ENCODE measurements at places on chromosomes 5 and 9.

DNA sequence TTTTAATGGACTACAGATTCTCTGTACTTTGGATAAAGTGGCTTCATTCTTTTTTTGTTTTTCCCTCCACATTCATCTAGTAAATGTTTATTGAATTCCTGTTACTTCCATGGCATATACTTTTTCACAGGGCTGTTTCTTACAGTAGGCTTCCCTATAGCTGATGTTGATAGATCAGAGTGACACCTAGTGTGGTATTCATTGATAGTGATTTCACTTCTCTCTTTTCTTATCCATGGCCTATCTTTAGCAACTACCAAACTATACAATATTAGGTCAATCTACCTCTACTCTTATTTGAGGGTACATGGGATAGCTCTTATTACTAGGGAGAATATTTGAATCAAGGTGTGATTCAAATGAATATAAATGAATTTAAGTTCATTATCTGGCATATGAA lies 35.8 kb downstream of the FSD1L start:
- no peak for DNase-seq

DNA sequence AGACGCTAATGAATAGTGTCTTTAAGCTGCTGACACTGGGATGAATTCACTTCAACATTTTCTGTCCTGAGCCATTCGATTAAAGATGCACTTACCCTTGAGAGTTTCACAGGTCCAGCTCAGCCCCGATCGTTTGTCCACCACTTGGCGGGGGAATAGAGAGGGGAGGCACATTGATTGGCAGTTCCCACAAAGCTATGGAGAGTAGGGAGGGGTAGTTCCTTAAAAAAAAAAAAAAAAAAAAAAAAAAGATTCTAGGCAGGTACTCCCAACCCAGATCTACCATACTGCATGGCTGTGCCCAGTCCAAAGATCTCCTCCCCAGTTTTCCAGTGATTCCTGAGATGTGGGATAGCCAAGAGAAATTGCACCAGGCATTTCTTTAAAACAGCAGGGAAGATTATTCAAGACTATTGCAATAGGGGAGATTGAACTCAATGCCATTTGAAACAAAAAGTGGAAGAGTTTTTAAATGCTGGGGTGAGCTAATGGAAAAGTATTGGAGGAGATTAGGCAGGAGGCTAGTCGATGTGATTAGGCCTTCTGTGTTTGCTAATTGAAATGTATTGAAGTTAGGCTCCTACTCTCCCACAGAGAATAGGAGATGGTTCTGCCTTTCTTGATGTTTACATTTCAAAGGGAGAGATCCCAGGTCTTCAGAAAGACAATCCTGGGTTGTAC lies 2217.4 kb upstream of the WWC1 start:
- DNase-seq: no peak

DNA sequence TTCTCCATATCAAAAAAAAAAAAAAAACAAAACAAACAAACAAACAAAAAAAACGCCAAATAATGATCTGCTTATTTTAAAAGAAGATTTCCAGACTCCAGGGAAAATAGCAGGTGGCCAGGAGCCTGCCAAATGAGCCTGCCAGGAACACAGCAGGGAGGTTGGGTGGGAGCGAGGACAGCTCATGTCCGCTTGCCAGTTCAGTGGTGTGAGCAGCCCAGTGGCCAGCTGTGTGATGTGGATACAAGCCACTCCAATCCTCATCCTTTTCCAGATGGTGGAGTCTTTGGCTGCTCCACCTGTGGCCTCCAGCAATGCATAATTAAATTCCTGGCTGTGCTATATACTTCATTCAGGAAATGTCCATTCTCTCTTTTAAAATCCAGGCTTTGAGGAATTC lies 1025.1 kb upstream of the C9orf72 start:
- DNase-seq: no peak

DNA sequence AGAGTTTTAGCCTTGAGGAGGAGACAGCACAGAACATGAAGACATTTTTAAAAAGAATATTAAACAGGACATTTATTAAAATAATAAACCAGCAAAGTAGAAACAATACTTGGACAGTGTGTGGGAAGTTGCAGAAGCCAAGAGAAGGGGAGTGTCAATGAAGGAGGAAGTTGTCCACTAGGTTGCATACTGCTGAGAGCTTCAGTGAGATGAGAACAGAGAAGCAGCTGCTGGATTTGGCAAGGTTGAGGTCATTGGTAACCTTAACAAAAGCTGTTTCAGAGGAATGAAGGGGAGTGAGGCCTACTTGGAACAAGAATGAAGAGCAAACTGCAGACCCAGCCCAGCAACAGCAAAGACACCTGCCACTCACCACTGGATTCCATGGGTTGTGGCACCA lies 11.4 kb downstream of the BHMT start:
- no peak for DNase-seq

GRCh38 chr9:93326056-93326455 lies 125.4 kb upstream of the FAM120A start:
- no peak for DNase-seq

DNA sequence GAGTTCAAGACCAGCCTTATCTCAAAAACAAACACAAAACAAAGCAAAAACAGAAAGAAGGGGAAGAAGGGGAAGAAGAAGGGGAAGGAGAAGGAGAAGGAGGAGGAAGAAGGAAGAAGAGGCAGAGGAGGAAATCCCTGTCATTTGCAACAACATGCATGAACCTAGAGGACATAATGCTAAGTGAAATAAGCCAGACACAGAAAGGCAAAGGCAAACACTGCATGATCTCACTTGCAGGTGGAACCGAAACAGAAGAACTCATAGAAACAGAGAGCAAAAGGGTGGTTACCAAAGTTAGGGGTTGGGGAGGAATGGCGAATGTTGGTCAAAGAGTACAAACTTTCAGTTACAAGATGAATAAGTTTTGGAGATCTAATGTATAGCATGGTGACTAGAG lies 135.4 kb downstream of the UGCG start:
- no peak for DNase-seq

GRCh38 chr5:171857489-171857876 lies 71.9 kb downstream of the SMIM23 start:
- no peak for DNase-seq

DNA sequence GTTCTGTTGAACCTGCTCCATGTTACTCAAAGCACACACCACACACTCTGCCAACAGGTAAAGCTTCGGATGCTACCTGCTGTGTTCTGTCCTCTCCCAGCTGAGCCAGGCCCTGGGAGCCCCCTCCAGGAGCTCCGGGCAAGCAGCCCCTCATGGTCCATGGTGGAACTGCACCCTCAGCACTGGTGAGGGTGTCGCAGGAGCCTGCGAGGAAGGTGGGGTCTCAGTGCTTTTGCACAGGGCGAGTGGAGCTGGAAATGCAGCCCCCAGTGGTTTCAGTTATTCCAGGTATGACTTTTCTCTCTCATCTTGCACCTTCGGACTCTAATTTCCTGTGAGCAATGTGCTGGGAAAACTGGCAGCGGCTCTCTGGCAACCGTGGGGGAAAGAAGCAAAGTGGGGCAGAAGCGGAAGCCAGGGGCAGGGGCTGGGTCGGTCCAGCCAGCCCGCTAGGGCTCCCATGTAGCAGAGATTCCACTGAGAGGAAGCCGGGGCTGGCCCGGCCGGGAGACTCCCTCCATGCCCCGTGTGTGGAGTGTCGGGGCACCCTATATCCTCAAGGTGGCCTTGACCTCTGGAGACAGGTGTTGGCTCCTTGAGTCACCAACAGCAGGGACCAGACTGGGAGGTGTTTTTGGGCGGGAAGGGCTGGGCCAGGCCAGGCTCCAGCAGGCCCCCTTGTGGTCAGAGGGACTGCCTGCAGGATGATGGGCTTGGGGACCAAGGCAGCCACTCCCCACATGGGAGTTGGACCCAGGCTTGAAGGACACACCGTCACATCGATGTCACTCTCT lies 75.6 kb upstream of the PRSS3 start:
- peak; percentile 68 for DNase-seq

- no peak for DNase-seq
Measured at GRCh38 chr9:20472342-20473045, 149.8 kb downstream of the MLLT3 start.

DNA sequence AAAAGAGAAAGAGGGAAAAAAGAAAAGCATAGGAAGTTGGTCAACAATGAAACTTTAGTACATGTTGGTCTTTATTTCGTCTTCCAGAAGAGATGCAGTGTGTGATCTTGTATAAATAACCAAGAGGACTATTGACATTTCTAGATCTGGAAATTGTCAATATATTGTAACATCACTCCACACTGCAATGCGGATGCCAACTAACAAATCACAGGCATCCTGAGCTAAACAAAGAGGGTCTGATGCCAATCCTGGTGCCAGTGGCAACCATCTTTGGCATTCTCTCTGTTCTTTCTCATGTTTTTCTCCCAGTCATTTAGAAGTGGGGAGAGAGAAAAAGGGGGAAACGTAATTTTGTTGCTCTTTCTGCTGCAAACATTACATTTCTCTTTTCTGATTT lies 9.7 kb downstream of the NFIB start:
- DNase-seq: no peak

DNA sequence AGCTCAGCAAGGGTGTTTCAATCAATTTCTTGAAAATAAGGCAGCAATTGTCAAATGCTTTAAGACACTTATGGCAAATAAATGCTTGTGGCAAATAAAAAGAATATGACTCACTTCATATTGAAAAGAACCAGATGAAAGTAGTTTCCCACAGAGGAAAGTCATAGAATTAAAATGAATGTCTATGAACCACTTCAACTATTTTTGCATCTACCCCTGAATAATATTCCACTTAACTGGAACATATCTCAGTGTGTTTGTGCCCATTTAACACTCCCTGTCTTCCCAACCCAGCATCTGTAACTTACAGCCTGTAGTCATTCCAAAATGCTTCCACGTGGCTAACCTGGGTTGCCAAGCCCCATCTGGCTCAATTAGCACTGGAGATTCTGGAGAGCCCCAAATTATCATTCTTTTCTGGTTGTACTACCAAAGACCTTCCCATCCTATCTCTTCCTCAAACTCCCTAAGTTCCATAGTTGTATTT lies 84.7 kb downstream of the FEM1C start:
- no peak for DNase-seq

DNA sequence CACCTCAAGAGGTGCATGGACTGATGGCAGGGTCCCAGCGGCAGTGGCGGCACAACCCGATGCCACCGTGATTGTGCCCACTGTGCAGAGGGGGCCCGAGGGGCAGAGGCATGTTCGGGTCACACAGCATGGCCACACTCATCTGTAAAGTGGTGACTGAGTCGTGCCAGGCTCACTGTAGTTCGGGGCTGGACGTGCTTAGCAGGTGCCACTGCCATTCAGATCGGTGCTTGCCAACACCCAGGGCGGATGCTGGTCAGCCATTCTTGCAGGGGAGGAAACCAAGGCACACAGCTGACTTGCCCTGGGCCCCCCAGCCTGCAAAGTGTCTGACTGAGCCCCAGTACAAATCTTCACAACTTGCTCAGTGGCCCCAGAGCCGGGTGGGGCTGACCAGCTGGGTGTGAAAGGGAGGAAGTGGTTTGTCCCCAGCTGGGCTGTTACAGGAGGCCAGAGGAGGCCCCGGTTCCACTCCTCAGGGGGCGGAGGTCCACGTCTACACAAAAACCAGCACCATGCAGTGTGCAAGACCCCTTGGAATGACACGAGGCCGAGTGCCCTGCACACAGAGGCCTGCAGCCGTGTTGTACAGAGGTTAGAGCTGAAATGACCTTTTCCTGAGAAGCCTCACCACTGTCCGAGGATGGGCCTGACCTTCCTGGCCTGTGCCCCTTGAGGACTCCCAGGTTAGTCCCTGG lies 17.9 kb downstream of the FGD3 start:
- DNase-seq: peak; percentile 70

DNA sequence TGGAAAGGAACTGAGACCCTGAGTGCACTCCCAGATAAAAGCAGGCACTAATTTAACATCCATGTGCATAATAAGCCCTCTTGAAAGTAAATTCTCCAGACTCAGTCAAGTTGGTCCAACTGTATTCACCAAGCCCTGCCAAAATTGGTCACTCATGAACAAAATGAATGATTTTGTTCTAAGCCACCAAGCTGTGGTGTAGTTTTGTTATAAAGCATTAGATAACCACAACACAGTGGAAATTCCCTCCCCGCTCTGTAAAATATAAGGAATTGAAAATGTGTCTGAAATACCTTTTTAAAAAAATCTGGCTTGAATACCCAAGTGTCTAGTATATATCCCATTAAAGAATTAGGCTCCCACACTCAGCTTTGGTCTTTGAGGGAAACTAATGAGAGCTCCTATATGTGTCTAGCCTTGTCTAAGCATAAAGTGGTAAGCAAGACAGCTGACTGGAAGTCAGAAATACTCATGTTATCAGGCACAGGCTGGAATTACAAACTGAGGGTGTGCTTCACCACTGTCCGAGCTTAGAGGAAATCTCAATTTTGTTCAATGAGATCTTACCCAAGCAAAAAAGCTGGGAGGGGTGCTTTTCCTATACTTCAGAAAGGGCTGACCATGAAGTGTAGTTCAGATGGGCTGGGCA lies 33.2 kb downstream of the IDNK start:
- no peak for DNase-seq

DNA sequence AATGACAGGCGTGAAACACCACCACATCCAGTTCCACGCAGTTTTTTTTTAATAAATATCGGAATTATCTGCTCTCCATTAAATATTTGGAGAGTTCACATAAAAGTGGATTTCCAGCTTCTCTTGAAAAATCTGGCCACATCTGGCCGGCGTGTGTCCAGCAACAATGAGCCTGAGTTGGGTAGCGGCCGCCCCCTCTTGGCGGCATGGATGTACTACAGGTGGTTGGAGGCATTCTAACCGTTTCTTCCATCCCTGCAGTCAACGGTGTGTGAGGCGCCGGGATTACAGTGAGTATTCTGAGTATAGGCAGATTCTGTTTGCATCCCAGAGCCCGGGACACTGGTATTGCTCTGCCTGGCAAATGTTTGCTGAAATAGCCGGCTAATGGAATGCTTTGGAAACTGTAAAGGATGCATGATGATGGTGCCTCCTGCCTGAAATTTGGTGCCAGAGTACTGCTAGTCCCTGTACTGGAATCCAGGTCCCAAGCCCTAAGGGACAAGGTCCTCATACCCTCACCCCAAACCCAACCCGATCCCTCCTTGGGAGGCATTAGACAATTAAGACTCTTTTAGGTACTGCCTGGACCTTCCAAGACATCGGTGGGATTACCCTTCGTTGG lies 13.6 kb upstream of the GM2A start:
- peak; percentile 77 for DNase-seq

- DNase-seq: no peak
Measured at GRCh38 chr9:127078336-127078735, 44.1 kb downstream of the ANGPTL2 start.

DNA sequence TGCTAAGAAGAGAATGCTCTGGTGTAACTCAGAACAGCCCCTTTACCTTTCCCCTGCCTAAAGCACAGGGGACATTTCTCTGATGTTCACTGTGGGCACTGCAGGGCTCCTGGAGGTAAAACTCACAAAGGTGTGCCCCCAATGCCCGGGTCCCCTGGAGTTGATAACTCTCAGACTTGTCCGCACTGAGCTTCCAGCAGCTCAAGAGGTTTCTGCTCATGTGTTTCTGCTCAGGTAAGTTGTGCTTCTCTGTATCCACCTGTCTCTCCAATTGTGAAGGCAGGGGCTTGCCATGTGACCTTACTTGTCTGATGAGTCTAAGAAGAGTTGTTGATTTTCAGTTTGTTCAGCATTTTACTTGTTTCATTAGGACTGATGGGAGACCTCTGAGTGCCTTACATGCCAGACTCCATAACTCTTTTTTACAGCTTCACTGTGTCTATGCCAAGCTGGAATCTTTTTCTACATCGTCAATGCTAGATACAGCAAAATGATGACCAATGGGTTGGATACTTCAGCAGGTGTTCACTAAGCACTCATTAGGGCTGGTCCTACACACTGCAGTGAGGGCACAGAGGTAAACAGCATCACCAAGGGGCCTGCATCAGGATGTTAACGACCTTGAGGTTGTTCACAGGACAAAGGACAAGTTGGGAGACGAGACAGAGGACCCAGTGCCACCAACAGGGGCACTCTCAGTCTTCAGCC lies 56.4 kb downstream of the MRPL36 start:
- DNase-seq: no peak

GRCh38 chr5:61598126-61598525 lies 266.1 kb downstream of the ZSWIM6 start:
- DNase-seq: no peak

Measured in activated T-cell treated with anti-CD3 and anti-CD28 coated beads, Interleukin-2, amount 50 U/mL, for 24 hours (primary cell).